ENCODE measurements at places on chromosomes 12 and 14. TPM values are rescaled to one million over a fixed set of nuclear protein-coding genes. Genes with fewer than 3 reads are reported as not detected.

The MAP1LC3B2 gene
- 1.5 TPM for total RNA-seq

The GTF2H3 gene
- total RNA-seq, result 39.2 TPM

The AKAP3 gene
- total RNA-seq, result 1.3 TPM

- no peaks in the 10 kb centered on the region for H3K27me3 ChIP-seq
- DNase-seq, result no peak
- H3K4me3 ChIP-seq, result no peak overlapping the region
- H3K4me1 ChIP-seq, result no peaks in the 10 kb centered on the region
- H3K36me3 ChIP-seq, result peaks cover 6% of the 10 kb centered on the region
These were observed 8.0 kb upstream of the PLEKHA5 start for GRCh38 chr12:19121449-19122018.

The TAS2R20 gene
- total RNA-seq, result 1.3 TPM

GRCh38 chr12:66942741-66943465 lies 264.0 kb upstream of the GRIP1 start:
- H3K27ac ChIP-seq, result no peak overlapping the region
- no peak for DNase-seq
- H3K4me1 ChIP-seq, result no peaks in the 10 kb centered on the region
- H3K36me3 ChIP-seq, result no peaks in the 10 kb centered on the region
- no peaks in the 10 kb centered on the region for H3K27me3 ChIP-seq

The CEP170B gene
- total RNA-seq, result 28.8 TPM

DNA sequence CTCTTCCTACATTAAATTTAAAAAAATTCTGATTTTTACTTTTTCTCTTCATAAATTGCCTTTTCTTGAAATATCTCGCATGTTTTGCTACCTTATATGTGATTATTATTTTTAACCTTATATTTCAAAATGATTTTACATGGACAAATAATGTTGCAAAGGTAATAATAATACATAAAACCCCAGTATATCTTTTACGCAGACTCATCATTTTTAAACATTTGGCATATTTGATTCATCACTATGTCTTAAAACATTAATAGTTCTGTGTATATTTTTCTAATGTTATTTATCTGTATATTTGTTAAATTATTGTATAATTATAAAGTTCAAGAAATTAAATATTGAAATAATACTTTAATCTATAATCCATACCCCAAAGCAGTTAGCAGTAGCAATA lies 350.8 kb downstream of the RPL10L start:
- no peaks in the 10 kb centered on the region for H3K36me3 ChIP-seq
- H3K4me1 ChIP-seq, result no peaks in the 10 kb centered on the region
- H3K4me3 ChIP-seq, result no peak overlapping the region
- DNase-seq, result no peak
- H3K27ac ChIP-seq, result no peak overlapping the region

The IFNG-AS1 gene
- total RNA-seq, result not detected

The SIX4 gene
- total RNA-seq, result 28.9 TPM

GRCh38 chr14:32142341-32142740 lies 59.5 kb upstream of the RNU6-7 start:
- H3K36me3 ChIP-seq, result peaks cover 17% of the 10 kb centered on the region
- no peak overlapping the region for H3K4me3 ChIP-seq
- H3K4me1 ChIP-seq, result no peaks in the 10 kb centered on the region
- DNase-seq, result no peak
- no peak overlapping the region for H3K27ac ChIP-seq

The RPS29 gene
- total RNA-seq, result 2,022 TPM

GRCh38 chr14:100201701-100202100 lies 37.2 kb upstream of the YY1 start:
- no peaks in the 10 kb centered on the region for H3K4me1 ChIP-seq
- peaks cover 4% of the 10 kb centered on the region for H3K36me3 ChIP-seq
- no peaks in the 10 kb centered on the region for H3K27me3 ChIP-seq
- H3K4me3 ChIP-seq, result no peak overlapping the region

DNA sequence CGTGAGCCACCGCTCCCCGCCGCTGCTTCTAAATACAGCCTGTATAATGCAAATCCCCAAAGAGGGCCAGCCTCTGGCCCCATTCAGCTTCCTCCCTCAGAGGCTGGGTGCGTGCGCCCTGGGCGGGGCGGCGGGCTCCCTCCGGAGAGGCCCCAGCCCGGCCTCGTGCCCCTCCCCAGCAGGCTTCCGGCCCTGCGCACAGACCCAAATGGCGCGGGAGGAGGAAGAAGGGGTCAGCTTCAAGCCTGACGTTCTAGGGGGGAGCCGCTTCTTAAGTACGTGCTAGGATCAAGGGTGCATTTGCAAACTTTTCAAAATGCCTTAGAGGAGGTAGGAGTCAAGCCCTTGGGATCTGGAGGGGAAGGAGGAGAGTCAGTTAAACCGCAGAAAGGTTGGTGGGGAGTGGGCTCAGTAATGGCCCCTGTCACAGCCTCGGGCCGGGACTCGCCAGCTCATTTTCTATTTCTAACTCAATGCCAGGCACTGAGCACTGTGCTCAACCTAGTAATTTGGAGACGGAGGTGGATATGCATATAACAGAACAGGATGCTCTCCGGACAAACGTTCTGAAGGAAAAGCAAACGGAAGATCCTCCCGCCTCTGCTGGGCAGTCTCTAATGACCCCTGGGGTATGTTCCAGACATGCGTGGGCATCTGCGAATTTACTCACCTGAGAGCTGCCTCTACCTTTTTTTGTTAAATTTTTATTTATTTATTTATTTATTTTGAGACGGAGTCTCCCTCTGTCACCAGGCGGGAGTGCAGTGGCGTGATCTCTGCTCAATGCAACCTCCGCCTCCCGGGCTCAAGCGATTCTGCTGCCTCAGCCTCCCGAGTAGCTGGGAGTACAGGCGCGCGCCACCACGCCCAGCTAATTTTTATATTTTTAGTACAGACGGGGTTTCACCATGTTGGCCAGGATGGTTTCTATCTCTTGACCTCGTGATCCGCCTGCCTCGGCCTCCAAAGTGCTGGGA lies 32.3 kb downstream of the NINJ2 start:
- H3K27ac ChIP-seq, result no peak overlapping the region
- DNase-seq, result peak; percentile 78
- H3K36me3 ChIP-seq, result no peaks in the 10 kb centered on the region
- H3K4me3 ChIP-seq, result peak overlapping the region; percentile 60

The GALNT8 gene
- 5.4 TPM for total RNA-seq

The NKX2-8 gene
- total RNA-seq, result not detected

DNA sequence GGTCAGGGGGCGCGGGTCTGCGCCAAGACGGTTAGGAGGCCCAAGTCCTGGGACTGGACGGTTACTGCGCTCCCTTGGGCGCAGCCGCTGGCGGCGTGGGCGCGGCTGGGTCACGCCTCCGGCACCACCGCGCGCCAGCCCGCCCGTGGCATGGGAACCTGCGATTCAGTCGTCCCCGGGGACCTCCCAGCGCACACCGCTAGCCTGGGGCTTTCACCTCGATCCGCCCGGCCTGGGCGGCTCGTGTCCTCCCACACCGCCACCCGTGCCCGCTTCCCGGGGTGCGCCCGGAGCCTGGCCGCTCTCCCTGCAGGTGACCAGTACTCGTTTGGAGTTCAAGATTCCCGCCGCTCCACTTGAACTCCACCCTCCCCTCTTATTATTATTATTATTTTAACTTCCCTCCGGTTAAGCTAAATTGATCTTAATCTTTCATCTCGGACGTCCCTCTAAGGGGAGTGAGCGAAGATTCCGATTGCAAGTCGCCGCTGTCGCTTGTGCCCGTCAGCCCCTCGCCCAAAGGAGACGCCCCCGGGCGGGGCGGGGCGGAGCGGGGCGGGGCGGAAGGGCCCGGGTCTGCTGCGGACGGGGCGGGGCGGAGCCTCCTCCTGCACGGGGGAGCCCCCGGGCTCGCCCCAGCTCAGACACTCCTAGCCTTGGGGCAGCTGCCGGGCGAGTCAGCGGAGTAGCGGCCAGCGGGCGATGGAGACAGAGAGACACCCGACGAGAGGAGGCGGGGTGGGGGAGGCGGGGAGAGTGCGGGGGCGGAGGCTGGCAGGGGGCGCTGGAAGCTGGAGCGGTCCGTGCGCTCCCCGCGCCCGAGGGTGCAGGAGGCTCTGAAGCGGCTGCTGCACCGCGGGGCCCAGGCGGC lies at the start of gene KCNMB4:
Gene KCNMB4 (plus strand): TSS at position 643 of the 871 bp plus-strand sequence. CDS start 445 bp downstream, outside the sequence.
- no peaks in the 10 kb centered on the region for H3K27me3 ChIP-seq
- H3K4me3 ChIP-seq, result peak within 1 kb of the TSS; percentile 91
- H3K27ac ChIP-seq, result no peak within 1 kb of the TSS
- H3K36me3 ChIP-seq, result peaks cover 5% of the 10 kb centered on the region
- DNase-seq, result peak; percentile 97

The AQP5 gene
- total RNA-seq, result 2.8 TPM

The DPPA3 gene
- total RNA-seq, result 2.0 TPM

The GYS2 gene
- not detected for total RNA-seq

The DTX1 gene
- total RNA-seq, result 3.0 TPM

The IRAK3 gene
- total RNA-seq, result 0.29 TPM

The LRIG3 gene
- total RNA-seq, result 11.6 TPM

DNA sequence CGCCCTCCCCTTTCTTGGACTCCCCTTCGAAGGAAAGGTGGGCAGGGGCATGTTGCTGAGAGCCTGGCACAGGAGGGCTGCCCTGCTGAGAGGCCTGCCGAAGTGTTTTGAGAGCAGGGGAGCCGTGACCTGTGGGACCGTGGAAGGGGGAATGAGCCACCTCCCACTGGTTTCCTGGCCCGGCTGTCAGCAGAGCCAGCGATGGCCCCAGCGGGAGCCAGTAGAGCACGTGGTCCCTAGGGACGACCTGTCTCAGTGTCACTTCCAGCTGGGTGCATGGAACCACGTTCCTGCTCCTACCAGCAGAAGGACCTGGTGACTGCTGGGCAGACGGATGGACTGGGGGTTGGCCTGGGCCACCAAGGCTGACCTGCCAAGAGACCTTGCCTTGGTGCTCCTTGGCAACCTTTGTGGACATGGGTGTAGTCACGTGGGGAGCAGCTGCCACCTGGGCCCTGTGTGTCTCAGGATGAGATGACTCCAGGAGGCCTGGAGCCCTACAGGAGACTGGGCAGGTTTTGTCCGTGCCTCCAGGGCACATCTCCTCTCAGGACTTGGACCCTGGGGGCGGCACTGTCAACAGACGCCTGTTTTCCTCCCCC lies 34.6 kb downstream of the BEGAIN start:
- DNase-seq, result no peak
- no peaks in the 10 kb centered on the region for H3K27me3 ChIP-seq
- H3K4me1 ChIP-seq, result no peaks in the 10 kb centered on the region
- H3K36me3 ChIP-seq, result no peaks in the 10 kb centered on the region
- H3K27ac ChIP-seq, result no peak overlapping the region

- no peaks in the 10 kb centered on the region for H3K27me3 ChIP-seq
- DNase-seq, result no peak
- no peak overlapping the region for H3K27ac ChIP-seq
These were observed 26.9 kb downstream of the WDR89 start for GRCh38 chr14:63614679-63615363.
